ENCODE measurements at places on chromosomes 2 and 18.

GRCh38 chr2:1976112-1976511, 231.8 kb upstream of the PXDN start:
- no peak for DNase-seq

- no peak for DNase-seq
These were observed 42.9 kb downstream of the DAW1 start for GRCh38 chr2:227914362-227914761.

- DNase-seq, result no peak
These were observed 163.1 kb downstream of the ASB1 start for GRCh38 chr2:238589591-238590460.

- DNase-seq, result no peak
These were observed 9.2 kb downstream of the ONECUT2 start for GRCh38 chr18:57444301-57444759.

- no peak for DNase-seq
These were observed 304.4 kb downstream of the CTNNA2 start for GRCh38 chr2:79817288-79817687.

DNA sequence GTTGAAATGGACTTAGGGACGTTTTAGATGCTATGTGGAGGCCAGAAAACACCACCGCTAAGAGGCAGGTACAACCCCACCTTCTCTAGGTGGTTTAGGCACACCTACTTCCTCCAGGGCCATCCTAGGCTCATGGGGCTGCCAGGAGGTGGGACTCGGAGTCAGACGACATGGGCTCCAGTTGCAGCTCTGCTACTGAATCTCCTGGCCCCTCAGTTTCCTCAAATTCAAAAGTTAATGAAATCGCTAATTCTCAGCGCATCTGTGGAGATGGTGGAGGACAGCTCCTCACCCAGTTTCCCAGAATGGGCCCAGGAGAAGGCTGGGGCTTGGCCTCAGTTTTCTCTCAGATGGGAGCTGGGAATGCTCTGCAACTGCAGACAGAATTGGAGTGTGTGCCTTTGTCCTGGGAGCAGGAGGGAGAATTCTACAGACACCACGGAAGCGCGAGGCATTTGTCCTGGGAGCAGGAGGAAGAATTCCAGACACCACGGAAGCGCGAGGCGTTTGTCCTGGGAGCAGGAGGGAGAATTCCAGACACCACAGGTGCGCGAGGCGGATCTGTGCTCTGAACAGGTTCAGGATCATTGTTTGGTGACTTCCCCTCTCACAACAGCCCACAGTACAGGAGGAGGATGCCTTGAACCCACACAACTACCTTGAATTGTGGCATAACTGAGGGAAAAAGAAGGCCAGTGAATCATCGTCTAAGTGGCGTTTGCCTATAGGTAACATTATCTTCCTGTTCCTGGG, 103.7 kb upstream of the PXDN start:
- DNase-seq, result no peak

DNA sequence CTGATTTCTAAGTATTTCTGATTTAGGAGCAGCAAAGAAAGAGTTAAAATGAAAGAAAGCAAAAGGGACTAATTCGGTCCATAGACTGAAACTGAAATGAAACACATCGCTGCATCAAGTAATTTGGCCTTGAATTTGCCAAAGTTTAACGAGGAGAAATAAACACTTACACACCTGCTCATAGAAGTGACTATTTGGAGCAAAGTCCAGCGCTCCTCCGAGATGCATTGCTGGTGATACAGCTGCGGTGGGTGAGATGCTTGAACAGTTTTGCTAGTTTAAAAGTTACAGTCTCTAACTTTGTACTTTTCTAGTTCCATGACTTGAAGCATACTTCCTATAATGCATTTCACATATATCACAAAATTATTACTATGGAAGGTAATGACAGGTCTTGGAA, 18.3 kb downstream of the GALR1 start:
- no peak for DNase-seq

- no peak for DNase-seq
These were observed 1064.3 kb upstream of the CDH2 start for GRCh38 chr18:29241199-29241598.

DNA sequence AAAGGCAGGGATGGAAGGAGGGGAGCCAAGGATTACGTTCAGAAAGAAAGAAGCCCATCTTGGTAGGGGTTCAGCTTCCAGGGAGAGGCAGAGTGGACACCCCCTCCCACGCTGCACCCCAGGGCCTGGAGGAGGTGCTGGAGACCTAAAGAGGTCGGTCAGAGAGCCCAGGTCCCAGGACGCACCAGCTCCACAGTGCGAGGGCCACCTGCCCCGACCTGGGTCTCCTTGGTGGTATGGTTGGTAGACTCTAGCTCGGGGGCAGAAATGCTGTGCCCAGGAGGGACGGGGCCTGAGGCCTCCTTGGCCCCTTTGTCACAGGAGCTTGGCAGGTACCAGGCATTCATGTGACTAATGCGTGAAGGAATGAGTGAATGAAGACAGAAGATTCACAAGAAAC, 87.1 kb upstream of the RAB6C start:
- no peak for DNase-seq

GRCh38 chr18:43277164-43277600, at the start of gene SYT4:
Gene SYT4, minus strand, starts transcription at chr18:43277490. Its CDS starts 209 bp downstream, at chr18:43277281.
- peak; percentile 74 for DNase-seq

- no peak for DNase-seq
These were observed 356.2 kb downstream of the GPD2 start for GRCh38 chr2:156792242-156792840.

GRCh38 chr18:49692906-49693716, 120.2 kb downstream of the ACAA2 start:
- no peak for DNase-seq

DNA sequence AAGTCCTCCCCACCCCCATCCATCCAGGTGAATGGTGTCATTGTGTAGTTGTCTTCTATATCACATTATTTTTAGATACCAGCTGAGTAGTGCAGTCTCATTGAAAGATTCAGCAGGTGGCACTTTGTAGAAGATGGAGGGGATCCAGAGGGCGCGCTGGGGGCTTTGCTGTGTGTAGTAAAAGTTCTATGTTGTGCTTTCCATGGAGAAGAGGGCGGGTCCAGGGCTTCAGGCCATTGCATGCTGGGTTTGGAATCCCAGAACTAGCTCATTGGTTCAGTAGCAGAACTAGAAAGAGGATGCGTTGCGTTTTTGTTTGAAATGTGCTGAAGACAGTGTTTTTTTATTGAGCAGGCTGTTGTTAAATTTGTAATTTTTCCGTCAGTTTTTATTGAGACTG, 120.0 kb downstream of the MAP4K4 start:
- no peak for DNase-seq
